Activated T-helper 1 cell treated with anti-CD3 and anti-CD28 coated beads, Interleukin-2, amount 50 U/mL, for 16 hours (primary cell): ENCODE measurements at places on chromosomes 7 and 10.

DNA sequence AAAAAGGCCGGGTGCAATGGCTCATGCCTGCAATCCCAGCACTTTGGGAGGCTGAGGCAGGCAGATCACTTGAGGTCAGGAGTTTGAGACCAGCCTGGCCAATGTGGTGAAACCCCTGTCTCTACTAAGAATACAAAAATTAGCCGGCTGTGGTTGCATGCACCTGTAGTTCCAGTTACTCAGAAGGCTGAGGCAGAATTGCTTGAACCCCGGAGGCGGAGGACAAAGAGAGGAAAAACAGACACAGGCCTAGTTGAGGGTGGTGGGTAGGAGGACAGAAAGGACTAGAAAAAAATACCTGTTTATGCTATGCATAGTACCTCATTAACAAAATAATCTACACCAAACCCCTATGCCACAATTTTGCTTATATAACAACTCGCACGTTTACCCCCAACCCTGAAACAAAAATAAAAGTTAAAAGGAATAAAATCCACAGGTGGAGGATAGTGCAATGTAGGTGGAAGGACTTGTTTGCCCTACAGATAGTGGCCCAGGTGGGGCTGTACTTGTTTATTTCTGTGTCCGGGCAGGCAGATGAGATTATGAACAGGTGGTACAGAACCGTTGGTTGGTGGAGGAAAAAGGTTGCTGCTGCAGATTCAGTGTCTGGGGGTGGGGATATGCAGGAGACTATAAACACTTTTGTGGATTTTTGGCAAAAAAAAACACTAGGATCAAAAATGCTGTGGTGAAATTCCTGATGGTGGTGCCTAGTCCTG lies 5.1 kb downstream of the ZNF680 start:
- DNase-seq = no peak

DNA sequence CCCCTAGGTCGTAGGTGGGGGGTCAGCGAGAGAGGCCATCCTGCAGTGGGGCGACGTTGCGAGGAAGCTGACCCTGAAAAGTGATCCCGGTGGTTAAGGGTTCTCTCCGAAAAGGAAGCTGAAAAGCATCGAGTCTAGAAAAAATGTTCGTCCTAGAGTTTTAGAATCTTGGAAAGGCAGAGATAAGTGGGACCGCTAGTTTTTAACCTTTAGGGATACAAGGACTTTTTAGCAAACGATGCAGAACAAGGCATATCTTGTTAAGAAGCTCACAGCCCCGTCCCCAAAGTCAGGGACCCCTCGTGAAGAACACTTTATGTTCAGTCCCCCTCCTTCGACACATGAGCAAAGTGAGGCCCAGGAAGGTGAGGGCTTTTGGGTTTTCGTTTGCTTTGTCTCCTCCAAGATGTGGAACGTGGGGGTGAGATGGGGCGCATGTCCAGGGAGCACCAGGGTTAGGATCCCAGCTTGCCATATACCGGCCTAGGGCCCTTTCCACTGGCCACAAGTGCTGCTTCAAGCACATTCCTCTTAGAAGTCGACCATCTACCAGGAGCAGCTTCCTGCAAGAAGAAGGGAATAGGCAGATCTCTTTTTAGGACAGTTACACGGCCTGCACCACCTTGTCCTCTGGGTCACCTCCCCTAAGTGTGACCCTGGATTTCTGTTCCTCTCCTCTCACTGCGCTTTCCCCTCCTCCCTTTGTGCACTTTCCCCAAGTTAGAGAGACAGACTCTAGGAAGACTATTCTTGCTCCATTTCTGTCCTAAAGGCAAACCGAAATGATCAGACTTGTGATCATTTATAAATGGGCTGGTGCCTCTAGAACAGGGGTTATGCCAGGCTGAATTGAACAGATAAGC lies 969 bp downstream of the SLC35G1 start:
- DNase-seq = no peak

GRCh38 chr10:122659651-122660050 lies 40.0 kb downstream of the C10orf120 start:
- DNase-seq = no peak

GRCh38 chr7:38934536-38934935 lies 25.5 kb upstream of the VPS41 start:
- DNase-seq = no peak

DNA sequence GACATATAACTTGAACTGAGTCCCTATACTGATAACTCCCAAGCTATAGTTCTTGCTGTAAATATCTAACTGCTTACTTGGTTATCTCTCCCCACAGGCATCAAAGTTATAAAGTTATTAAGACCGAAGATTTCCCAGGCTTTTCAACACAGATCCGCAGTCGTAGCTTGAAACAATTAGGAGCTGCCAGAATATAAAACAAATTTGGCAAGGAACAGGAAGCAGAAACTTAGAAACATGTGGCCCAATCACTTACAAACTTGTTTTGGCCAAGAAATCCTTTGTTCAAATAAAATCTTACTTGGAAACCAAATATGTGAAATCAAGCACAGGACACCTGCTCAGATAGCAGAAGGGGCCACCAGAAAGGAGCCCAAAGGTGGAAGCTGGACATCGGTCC lies 9.0 kb downstream of the SLC16A12 start:
- no peak for DNase-seq

- DNase-seq = no peak
Observed at GRCh38 chr10:12602521-12602920, 253.2 kb downstream of the CAMK1D start.

DNA sequence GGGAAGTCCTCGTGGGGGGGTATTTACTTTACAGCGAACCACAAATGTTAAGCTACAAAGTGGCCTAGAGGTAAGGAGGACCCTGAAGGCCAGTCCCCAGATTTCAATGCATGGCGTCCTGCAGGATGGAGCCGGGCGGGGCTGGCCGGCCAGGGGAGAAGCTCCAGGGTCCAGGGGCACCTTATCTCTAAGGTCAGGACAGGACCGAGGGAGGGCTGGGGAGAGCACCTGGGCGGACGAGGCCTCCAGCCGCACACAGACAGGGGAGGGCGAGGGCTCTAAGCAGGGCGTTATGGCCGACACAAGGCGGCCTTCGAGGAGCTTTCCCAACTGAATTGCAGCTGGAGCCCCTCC lies 96.4 kb upstream of the DIP2C start:
- no peak for DNase-seq

DNA sequence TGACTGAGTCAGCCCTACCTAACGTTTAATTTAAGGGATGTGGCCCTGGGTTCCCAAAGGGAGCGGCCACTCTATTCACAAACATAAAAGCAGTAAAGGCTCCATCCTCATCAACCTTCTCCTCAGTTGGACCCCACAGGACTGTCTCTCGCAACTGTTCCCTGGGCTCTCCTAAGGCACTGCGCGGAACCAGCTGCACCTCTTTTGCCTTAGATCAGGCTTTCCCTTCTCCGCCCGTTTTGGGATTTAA lies 689 bp upstream of the GTPBP4 start:
- DNase-seq = no peak

DNA sequence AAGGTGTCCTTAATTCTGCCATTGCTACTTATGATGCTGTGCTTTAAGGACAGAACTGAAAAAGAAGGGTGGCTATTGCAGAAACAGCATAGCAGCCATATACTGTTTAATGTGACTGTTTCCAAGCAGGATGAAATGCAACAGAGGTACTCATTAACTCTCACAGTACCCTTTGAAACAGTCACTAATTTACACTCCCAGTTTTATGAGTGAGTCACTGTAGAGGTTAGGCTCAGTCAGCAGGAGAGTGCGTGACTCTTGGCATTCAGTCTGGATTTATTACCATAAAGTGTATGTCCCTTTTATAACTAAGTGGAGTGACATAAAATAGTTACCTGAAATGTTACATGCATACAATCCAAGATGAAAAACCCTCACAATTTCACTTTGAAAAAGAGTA lies 27.7 kb downstream of the ALDH18A1 start:
- no peak for DNase-seq

- DNase-seq = no peak
Observed at GRCh38 chr7:55005241-55005851, 13.5 kb upstream of the EGFR start.

- DNase-seq = no peak
Observed at GRCh38 chr7:141754939-141755338, 9.0 kb upstream of the TAS2R3 start.

- no peak for DNase-seq
Observed at GRCh38 chr10:131806146-131806545, 94.7 kb upstream of the PPP2R2D start.
